Activated T-helper 9 cell treated with anti-CD3 and anti-CD28 coated beads, Interleukin-2, amount 50 U/mL, for 16 hours (primary cell): ENCODE measurements at places on chromosomes 2 and 18.

- DNase-seq, result no peak
These were observed 5.8 kb upstream of the ACAA2 start for GRCh38 chr18:49819071-49819662.

GRCh38 chr2:105329197-105329554 is 359 bp downstream of the TGFBRAP1 start:
- DNase-seq, result peak; percentile 16

GRCh38 chr2:240306185-240306584 is 129.3 kb upstream of the GPC1 start:
- no peak for DNase-seq

- no peak for DNase-seq
These were observed 48.2 kb upstream of the KIDINS220 start for GRCh38 chr2:8885449-8886201.

DNA sequence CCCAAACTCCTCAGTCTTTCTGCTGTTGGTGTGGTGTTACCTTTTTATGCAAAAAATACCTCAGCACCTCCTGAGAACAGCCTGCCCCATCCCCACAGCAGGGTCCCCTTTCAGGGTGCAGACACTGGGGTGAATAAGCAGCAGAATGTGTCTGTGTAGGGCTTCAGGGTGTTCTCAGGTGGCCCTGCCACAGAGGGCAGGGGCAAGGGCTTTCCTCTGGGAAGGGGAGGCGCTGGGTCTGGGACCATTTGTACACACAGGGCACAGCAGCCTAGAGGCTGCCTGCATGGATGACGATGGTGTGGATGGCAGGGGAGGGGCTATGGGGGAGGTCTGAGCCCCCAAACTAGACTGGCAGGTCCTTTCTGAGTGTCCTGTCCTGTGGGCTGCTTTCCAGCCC is 2.6 kb downstream of the HAAO start:
- no peak for DNase-seq

- DNase-seq, result no peak
These were observed 898.7 kb downstream of the BCL11A start for GRCh38 chr2:59654710-59655109.

DNA sequence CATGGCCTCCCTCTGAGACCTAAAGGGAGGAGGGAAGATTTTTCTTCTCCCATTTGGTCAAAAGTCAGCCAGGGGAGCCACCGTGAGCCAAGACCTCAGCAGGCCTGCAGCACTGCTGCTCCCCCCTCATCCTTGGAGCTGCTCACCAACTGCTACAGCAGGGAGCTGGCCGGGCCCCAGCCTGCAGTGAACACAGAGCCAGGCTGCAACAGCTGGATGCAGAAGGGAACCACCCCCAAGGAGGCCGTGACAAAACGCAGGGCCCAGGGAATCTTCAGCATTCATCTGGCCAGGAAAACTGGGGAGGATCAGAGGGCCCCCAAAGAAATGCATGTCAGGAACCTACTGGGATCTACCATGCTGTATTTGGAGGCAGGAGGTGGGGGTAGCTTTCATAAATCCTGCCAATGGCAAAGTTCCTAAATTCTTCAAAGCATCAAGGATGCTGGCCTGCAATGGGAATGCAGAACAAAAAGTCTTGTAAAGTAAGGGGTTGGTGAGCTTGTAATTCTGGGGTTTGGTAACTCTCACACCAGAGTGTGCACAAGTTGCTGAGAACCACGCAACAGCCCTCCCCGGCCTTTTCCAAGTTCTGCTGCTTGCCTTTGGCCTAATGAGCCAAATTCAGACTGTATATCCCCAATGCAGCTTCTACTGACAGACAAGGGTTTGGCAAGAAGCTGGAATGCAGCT is 61.0 kb downstream of the CACNB4 start:
- no peak for DNase-seq

DNA sequence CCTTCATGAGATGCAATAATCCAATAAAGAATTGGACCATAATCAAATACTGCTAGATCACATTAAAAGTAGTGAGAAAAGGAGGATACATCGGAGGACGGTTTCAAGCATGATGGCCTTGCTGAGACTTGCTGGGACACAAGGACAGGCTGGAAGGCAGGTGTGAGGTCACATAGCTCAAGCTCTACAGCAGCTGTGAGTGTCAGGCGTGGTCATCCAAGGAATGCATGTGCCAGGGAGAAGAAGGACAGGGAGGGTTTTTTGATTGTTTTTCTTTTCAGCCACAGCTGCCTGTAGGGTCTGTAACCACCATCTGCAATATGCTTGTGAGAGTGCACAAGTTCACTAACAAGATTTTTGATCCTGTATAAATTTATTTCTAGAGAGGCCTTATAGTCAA is 57.6 kb downstream of the BMP10 start:
- DNase-seq, result no peak

GRCh38 chr2:102141970-102142828 is at the start of gene IL1R1:
Gene IL1R1 (plus strand): TSS chr2:102142746. CDS start chr2:102157725, 14,979 bp downstream.
- DNase-seq, result no peak

DNA sequence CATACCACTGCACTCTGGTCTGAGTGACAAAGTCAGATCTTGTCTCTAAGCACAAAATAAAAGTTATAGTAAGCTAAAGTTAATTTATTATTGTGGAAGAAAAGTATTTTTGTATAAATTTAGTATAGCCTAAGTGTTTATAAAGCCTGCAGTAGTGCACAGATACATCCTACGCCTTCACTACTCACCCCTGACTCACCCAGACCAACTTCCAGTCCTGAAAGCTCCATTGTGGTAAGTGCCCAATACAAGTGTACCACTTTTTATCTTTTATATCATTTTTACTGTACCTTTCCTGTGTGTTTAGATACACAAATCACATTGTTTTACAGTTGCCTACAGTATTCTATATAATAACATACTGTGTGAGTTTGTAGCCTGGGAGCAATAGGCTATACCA is 57.5 kb downstream of the UBE2E3 start:
- no peak for DNase-seq

DNA sequence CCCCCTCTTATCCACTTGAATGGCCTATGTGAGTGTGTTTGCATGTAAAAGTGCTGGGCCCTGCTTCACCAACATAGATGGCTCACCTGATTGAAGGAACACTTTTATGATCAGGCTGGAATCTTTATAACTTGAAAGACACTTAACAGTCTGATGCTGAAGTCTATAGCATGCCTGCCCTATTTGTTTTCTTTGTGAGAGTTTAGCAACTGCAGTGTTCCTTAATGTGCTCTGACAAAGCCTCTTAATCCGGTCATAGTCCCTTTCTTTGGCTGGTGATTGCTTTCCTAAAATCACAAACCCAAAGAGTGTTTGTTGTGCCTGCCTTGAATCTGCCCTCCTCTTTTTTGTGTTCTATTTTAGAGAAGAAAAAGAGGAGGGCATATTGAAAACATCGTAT is 1382.8 kb upstream of the CELF4 start:
- no peak for DNase-seq

DNA sequence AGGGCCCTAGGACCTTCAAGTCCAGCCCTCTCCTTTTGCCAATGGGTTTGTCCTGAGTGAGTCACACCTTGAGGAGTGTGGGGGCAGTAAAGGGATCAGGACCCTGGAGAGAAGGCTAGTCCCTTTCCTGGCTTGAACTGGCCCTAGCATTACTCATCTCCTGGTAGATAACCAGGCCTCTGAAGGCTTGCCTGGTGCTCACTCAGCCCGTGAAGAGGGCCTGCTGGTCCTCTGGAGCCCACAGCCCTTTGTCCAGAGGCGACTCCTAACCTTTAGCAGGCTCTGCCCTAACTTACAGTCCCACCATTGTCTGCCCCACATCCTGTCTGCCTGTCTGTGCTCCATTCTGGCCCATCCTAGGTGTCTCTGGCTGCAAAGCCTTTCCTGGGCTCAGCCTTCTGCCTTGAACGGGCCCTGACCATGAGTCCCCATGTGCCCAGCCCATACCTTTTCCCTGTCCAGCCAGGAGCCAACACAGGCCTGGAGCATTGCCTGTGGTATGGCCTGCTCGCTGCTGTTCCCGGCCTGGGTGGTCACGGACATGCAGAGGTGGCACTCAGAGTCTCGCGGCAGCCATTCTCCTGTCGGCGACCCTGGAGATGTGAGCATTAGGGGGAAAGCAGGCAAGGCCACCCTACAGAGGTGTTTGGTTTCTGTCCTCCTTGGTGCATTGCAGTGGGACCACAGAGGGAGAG is 5.0 kb downstream of the SFTPB start:
- no peak for DNase-seq

GRCh38 chr2:31440764-31441163 is 26.2 kb upstream of the XDH start:
- no peak for DNase-seq

GRCh38 chr18:56009411-56009810 is 421.4 kb upstream of the TCF4 start:
- DNase-seq, result no peak

DNA sequence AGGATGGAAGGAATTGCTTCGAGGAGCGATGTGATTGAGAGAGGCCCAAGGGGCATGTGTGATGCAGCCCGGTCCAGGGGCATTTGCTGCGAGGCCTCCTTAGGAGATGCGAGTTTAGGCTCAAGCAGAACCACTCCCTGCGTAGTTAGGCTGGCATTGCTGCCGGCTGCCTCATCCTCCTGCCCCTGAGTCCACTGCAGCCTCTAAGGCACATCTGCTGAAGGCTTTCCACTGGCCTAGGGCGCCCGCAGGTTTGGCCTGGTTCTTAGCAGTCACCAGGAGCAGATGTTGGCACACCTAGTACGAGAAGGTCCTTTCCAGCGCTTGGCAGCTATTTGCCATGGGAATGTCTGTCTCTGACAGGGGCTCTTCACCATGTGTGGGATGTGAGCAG is 20.7 kb downstream of the INPP5D start:
- no peak for DNase-seq

DNA sequence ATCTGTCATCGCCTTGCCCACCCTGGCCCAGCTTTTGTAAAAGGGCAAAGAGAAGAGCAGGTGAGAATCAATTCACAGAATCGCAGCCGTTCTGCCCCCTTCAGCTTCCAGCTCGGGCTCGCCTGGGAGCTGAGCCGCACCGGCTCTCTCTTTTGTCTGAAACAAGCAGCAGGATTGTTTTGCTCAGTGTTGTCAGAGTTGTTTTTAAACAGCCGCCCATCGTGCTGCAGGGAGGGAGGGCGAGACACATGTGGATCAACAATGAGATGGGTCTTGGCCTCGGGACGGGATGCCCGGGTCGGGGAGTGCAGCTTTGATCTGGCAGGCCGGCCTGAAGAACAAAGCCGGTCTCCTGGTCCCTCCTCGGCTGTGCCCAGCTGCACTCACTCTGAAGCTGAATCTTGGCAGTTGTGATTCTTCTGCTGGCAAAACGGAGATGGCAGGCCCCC is 39.7 kb upstream of the HDAC4 start:
- DNase-seq, result no peak

GRCh38 chr2:189782221-189782671 is 1.9 kb downstream of the ORMDL1 start:
- no peak for DNase-seq

DNA sequence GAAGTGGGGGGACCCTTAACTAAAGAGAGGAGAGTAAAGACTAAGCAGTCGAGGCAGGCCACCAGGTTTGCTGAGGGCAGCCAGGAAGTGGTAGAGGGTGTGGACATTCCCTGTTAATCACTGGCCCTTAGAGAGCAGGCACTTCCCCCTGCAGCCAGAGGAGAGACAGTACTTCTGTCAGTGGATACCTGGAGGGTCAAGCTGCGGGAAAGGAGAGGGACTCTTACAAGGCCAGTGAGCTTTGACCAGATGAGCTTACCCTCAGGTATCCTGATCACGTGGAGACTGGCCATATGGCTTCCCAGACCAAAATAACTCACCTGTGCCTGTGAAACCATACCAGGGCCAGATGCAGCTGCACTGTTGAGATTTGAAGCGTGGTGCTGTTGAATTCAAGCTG is 28.6 kb downstream of the ITGA6 start:
- DNase-seq, result no peak

GRCh38 chr2:163455815-163456214 is 280.0 kb downstream of the FIGN start:
- no peak for DNase-seq

- DNase-seq, result no peak
These were observed 12.4 kb downstream of the SLC8A1 start for GRCh38 chr2:40439473-40439872.

GRCh38 chr2:74843899-74844298 is 10.0 kb downstream of the HK2 start:
- peak; percentile 5 for DNase-seq

- no peak for DNase-seq
These were observed 13.4 kb downstream of the PARD6G start for GRCh38 chr18:80233899-80234298.

DNA sequence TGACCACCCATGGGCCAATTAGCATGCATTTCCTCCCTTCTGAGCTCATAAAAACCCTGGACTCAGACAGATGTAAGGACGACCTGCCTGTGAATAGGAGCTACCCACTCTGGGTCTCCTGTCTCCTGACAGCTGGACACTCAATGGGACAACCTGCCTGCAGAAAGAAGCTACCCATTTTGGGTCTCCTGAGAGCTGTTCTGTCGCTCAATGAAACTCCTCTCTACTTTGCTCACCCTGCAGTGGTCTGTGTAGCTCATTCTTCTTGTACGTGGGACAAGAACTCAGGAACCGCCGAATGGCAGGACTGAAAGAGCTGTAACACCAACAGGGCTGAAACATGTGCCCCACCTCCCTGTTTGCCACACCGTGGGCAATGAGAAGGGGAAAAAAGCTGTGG is 60.3 kb upstream of the DYNC1I2 start:
- DNase-seq, result no peak

GRCh38 chr2:39851651-39852110 is 72.6 kb upstream of the THUMPD2 start:
- DNase-seq, result no peak

DNA sequence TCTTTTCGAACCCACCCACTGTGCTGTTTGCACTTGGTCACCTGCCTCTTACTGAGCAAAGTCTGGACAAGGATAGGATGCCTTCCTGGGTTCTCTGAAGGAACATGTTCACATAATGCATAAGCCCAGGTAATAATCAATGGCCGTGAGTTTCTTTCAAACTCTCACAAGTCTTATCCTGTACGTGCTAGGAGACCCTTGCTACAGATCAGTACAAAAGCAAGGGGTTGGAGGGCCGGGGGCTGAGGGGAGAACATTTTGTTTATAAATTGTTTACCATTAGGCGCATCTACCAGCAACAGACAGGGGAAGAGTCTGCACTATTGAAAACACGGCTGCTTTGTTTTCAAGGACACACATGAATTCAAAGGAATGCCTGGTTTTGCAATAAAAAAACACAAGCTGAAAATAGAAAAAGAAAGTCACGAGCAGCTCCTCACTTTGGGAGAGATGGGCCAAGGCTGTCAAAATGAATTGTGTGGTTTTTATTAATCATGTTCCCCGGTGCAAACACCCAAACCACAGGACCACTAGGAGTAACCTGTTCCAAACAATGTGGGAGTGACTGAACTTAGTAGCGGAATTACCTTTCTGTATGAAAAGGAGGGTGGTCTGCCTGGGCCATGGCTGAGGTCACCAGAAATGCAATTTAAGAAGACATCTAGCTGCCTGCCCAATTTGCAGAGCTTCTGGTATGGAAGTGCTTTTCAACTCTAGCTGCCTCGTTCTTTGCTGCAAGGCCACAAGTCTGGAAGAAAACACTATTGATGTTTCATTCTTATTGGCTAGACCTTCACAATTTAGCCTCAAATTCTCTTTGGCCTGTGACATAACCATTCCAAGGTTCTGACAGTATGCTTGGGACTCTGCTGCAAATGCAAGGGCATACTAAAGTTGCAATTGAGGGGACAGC is 73.5 kb downstream of the CCBE1 start:
- DNase-seq, result no peak

GRCh38 chr2:191435141-191435540 is 189.9 kb downstream of the MYO1B start:
- DNase-seq, result no peak

GRCh38 chr18:9766076-9766481 is 58.0 kb downstream of the RAB31 start:
- DNase-seq, result no peak

GRCh38 chr2:226720948-226721347 is 78.7 kb downstream of the IRS1 start:
- no peak for DNase-seq
